Activated T-cell treated with anti-CD3 and anti-CD28 coated beads for 4 hours (primary cell): ENCODE measurements at places on chromosomes 3 and 15.

- no peak for DNase-seq
These were observed 102.0 kb downstream of the OTOL1 start for GRCh38 chr3:161598639-161599038.

GRCh38 chr3:194306771-194307640 lies 44.1 kb downstream of the CPN2 start:
- DNase-seq, result no peak

- DNase-seq, result no peak
These were observed 41.2 kb downstream of the CEP63 start for GRCh38 chr3:134527037-134527436.

DNA sequence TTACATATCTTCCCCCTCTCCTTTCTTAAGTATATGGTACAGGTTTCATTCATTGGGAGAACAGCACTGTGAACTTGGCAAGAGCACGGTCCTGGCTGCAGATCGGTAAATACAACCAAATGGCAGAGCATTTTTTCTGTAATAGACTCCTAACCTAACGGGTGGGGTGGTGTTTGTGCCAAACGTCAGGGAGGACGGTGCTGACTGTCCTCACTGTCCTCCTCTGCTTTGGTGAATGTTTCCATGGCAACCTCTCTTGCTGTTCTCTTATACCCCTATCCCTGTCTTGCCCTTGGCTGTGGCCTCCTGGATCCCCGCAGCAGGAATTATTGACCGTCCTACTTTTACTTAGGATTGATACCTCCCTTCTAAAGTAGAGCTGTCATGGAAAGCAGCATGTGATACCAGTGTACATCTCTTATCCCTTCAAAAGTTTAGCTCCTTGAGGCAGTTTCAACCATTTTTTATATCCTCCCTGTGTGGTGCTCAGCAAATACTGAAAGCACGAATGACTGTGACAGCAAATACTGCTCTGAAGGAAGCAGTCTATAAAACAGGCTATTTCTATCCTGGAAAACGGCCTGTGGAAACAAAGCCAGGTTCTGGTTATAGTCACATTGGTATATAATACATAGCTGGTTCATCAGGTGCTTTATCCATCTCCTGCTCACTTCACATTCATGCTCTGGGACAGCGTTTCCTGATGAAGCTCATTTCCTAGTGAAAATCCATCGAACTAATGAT lies 275.4 kb upstream of the C2CD4B start:
- no peak for DNase-seq

DNA sequence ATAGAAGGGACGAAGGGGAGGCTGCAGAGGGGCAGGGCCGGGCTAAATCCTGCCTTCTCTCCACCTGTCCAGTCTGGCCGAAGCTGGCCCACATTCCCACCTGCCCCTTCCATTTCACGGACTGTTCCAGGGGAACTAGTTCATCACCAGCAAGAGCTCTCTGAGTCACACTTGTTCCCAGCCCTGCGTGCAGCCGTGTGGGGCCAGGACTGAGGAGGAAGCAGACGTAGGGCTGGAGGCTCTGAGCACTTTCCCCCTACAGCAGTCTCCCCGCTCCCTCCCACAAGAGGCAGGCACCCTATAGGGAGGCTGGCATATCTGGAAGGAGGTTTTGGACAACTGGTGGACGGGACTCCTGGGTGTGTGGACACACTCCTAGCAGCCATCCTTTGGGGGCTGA lies 3.0 kb downstream of the ITIH4 start:
- DNase-seq, result no peak

GRCh38 chr3:29153811-29154210 lies 127.1 kb upstream of the RBMS3 start:
- DNase-seq, result no peak

DNA sequence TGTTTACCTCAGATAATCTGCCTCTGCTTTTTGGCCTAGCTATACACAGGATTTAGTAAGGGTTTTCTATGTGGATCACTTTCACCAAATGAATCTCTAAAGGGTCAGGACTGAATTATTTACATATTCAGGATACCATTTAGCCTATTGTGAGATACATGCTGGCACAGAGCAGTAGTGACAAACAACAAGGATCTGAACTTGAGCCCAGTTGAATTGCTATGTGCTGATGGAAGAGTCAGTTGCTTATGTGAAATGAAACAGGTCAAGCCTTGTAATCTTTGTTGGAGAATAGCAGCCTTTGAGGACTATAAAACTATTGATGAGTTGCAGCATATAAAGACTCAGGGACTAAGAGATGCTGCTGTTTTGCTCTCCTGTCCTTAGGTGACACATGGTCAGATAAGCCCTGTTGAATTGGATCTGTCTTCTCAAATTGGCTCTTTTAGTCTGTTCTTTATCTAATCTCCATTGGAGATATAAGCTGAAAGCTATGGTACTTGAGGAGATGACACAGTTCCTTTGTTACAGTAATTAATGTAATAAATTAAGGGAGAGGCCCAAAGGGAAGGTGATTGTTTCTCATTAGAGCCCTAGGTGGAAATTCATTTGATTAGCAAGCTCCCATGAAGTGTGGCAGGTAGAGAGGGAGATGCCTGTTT lies 30.4 kb downstream of the ZNF609 start:
- no peak for DNase-seq

GRCh38 chr15:52290800-52291199 lies 4.8 kb downstream of the MYO5C start:
- DNase-seq, result no peak

GRCh38 chr3:13570391-13571194 lies 21.7 kb downstream of the FBLN2 start:
- no peak for DNase-seq

DNA sequence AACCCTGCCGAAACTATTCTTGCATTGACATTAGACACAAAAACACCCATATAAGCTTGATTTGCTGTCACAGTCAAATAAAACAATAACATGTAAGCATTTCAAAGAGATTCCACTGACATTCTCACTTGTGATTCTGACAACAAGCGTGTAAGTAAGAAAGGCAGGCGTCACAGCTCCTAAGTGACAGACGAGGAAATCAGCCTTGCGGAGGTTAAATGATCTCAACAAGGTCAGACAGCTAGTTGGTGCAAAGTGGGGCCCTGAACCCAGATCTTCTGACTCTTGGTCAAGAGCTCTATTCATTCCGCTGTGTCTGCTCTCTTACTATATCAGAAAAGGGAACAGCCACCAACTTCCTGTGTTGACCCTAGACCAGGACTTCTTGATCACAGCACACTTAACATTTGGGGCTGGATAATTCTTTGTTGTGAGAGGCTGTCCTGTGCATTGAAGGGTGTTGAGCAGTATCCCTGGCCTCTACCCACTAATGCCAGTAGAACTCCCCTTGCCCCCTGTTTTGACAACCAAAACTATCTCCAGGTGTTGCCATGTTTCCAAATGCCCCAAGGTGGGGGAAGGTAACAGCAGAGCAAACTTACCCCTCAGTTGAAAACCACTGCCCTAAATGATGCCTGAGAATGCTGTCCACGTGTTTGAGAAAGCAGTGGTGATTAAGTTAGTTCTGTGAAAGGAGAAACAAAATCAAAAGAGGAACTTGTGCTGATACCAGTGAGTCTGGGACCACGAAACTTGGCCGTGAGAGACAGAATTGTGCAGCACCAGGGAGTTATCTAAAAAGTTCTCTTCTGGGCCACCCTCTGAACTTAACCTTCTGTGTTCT lies 86.1 kb downstream of the LIPC start:
- no peak for DNase-seq

- DNase-seq, result no peak
These were observed 53.5 kb upstream of the PROK2 start for GRCh38 chr3:71838406-71838805.
